ENCODE measurements at places on chromosomes 5 and 9.
A peak's percentile ranks its signal among the peaks of the same experiment; 100 is the strongest.

DNA sequence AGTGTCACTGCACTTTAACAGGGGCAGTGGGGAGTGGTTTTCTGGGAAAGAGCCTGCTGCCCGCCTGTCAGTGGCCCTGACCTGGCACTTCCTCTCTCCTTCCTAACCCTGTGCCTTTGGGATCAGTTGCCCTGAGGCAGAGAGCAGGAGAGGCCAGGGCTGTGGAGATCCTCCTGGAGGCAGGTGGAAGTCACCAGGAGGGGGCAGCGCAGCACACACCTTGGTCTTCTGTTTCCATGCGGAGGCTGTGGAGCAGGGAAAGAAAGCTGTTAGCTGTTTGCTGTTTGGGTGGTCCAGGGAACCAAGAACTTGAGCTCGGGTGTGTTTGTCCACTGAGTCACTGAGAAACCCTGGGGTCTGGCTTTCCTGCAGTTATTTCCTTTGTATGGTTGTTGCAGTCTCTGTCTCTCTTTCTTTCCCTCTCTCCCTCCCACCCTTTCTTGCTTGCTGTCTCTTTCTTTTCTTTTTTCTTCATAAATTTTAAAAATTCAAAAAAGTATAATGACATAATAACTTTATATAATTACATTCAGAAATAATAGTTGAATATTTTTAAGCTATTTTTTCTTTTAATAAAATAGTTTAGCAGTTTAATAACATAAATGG is 28.1 kb downstream of the NTRK2 start:
- DNase-seq, result no peak

GRCh38 chr9:116152390-116152789 is 1.2 kb upstream of the PAPPA start:
- DNase-seq, result no peak

DNA sequence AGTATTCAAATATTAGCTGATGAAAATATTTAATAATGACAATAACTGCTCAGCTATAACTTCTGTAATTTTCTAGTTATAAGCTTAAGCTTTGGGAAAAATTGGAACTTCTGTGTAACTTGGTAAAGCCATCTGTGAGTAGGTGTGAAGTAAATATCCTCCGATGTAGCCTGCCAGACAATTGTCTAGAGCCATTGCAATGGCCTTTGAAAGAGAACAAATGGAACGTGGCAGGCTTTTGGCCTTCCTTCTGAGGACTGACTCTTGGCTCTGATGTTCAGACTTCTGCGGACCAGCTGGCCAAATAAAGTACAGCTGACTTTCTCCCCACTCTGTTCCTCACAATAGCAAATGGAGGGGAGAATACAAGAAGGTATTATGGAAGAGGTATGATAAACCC is 203.4 kb upstream of the NMUR2 start:
- DNase-seq, result no peak

- no peak for DNase-seq
Measured at GRCh38 chr9:121868626-121869025, 217.2 kb downstream of the DAB2IP start.

DNA sequence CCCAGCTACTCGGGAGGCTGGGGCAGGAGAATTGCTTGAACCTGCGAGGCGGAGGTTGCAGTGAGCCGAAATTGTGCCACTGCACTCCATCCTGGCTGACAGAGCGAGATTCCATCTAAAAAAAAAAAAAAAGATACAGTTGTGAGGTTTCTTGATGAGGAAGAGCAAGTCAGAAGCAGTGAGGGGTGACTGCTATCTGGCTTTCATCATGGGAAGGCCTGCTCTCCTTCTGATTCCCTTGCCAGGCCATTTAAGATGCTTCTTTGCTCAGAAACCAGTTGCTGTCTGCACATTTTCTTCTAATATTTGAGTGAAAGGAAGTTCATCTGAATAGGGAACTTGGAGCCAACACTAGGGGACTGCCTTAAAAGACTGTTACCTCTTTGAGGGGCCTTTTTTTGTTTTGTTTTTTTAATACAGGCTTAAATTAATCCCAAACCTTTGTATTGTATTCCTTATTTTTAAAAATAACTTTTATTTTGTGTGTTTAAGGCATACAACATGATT is 201.9 kb downstream of the ARHGAP26 start:
- no peak for DNase-seq

GRCh38 chr9:35664531-35665470 is at the start of gene ARHGEF39:
ARHGEF39 (minus strand) TSS chr9:35665195; CDS start chr9:35665169, 26 bp downstream.
- peak; percentile 56 for DNase-seq

GRCh38 chr9:75376680-75377254 is 288.5 kb downstream of the OSTF1 start:
- no peak for DNase-seq

Measured in activated T-helper 1 cell treated with Interleukin-2 at 50 U/mL for 16 hours (primary cell).